ENCODE measurements at places on chromosomes 4 and X. TPM values are rescaled to one million over a fixed set of nuclear protein-coding genes. Genes with fewer than 3 reads are reported as not detected.

- DNase-seq: no peak
These were observed 86.0 kb downstream of the PCYT1B start for GRCh38 chrX:24561121-24561520.

DNA sequence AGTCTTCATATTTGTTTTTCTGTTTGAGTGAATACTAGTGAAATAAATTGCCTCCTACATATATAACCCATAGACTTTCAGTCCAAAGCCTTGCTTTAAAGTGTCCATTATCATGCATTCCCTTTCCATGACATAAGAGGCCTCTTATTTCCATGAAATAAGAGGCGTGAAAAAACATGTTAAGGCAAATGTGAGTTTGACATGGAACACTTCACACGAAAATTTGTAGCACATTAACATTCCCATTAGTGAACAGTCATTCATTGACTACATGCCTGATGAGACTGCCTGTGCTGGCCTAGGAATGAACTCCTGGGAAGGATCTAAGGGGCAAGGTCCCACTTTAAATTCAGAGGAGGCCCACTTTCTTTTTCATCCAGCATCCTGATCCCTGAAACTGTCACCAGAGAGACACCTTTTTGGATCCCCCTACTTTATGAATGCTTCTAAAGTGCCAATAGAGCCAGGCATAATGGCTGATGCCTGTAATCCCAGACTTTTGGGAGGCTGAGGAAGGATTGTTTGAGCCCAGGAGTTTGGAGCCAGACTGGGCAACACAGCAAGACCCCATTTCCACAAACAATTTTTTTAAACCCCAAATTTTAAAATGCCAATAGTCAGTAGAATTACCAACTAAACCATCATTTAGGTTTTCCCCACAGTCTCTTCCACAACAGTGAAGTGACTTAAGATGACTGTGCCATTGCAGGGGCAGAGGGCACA, 6.7 kb downstream of the RTL8B start:
- DNase-seq: no peak

- no peak for DNase-seq
These were observed 976.8 kb upstream of the ADGRL3 start for GRCh38 chr4:60223208-60223923.

DNA sequence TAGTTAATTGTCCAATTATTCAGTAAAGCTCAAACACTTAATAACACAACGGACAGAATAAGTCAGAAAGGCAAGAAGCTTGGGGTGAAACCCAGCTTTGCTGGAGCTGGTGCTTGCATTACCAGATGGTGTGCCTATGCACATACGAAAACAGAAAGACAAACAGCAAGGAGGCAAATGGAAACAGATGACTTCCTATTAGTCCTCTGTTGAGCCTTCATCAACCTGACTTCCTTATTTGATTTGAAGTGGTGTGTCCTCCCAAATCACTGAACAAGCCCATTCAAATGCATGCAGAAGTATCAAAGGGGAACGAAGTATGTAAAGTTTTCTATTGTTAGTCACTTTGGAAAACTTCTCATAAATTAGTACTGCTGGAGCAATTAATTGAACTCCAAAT, 166.2 kb downstream of the ATP10D start:
- no peak for DNase-seq

GRCh38 chr4:67581208-67581857, 22.8 kb downstream of the STAP1 start:
- no peak for DNase-seq

DNA sequence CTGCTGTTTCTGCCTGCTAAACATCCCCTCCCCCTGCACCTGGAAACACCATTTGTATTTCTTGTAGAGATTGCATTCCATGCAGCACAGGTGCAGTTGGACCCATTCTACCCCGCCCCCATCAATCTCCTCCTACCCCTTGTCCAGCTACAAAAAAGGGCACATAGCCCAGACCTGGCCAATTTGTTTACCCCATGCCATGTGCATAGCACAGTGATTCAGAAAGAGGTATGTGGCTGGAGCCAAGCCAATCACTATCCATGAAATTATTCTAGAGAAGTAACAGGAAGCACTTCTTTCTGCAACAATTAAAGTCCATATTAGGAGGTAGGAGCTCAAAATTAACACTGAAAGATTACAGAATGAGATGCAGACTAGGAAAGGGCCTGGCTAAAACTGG, 20.2 kb upstream of the TMEM184C start:
- no peak for DNase-seq

SAGE1 gene
- not detected for polyA plus RNA-seq

DRP2 gene
- polyA plus RNA-seq: 0.25 TPM

HTR2C gene
- not detected for polyA plus RNA-seq

CXCL9 gene
- polyA plus RNA-seq: 0.38 TPM
